ENCODE measurements at places on chromosomes 6 and 20.

- DNase-seq: no peak
Measured at GRCh38 chr20:36544134-36545018, 3.1 kb downstream of the MYL9 start.

DNA sequence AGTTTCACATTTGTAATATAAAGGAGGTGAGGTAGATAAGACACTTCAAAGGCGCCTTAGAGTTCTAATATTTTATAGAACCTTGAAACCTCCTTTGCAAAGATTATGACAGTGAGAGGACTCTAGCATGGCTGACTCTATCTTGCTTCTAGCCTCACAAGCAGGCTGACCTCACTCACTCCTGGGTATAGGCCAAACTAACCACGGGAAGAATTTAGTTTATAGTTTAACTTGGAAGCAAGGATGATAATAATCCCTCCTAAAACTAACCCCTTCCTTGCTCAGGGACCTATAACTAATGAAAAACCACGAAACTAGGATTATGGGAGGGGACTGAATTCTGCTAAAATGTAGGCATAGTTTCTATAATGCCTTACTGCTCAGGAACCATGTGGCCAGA, 84.3 kb downstream of the FILIP1 start:
- DNase-seq: no peak

DNA sequence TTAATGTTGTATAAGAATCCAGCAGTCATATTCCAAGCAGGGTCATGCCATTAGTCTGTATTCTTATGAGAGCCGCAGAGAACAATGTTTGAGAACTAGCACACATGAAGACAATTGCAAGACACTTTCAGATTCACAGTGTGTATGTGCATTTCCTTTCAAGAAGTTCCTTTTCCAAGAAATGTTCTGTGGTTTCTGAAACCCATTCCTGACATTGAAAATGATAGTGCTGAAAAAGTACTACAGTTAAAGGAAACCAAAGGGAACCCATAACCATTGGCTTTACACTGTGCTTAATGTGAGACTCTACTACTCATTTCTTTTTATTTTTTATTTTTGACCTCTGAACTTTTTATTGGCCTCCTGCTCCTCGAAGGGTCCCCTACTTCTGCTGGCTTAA, 4.2 kb upstream of the CALHM6 start:
- no peak for DNase-seq

DNA sequence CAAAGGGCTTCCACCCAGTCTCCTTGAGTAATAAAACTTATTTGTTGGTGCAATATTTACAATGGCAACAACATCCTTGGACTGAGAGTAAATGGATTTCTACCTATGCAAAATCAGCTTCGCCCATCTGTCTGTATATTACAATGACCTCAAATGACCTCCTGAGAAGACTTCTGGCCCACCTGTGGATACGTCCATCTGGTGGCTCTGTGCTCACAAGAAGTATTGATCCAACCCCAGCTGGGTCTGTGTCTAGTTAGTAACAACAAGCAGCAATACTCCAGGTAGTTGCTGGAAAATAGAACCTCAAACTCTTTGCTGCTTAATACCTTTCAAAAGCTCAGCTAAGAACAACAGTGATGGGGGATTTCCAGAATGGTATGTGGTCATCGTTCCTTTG, 34.7 kb upstream of the GSTA4 start:
- no peak for DNase-seq

DNA sequence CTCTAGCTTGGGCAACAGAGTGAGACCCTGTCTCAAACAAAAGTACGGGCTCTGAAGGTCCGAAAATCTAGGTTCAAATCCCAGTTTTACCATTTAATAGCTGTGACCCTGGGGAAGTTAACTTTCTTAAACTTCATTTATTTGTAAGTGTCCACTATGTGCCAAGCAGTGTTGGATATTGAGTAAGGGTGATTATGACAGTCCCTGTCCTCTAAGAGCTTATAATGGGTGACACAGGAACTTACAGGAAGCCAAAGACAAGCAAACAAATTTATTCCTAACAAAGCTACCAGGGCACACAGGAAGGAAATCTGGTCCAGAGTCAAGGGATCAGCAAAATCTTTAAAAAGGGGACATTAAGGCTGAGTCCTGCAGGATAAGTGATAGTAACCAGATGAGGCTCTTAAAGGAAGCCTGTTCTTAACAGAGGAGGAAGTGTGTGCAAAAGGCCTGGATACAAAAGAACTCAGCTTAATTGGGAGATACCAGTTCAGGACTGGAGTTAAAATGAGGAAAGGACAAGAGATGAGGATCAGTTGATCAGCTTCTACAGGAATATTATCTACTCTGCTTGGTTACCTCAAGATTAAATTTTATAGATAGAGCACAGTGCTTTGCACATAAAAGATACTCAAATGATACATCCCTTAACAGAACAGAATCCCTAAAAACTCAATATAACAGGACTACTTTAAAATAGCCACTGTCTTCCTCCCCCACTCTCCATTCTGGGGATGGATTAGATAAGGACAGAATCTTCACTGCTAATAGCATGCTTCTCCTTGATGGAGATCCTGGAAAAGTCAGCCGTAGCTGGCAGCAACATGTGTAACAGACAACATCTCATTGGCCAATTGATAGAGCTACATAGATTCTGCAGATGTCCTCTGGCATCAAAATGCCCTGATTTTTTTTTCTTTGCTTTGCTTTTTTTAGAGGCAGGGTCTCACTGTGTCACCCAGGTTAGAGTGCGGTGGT, 6.1 kb downstream of the SNX3 start:
- no peak for DNase-seq

GRCh38 chr20:64006490-64006889, 25.6 kb downstream of the PRPF6 start:
- no peak for DNase-seq

DNA sequence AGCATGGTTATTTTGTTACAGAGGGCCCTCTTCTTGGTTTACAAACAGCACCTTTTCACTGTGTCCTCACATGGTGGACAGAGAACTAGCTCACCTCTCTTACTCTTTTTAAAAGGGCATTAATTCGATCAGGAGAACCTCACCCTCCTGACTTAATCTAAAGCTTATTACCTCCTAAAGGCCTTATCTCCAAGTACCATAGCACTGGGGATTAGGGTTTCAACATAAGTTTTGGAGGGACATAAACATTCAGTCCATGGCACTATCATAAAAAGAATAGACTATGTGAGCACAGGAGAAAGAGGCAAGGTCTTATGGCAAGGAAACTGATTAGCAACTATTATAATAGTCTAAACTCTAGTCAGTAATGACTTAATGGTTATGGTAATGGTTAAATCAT, 736.2 kb upstream of the ADGRB3 start:
- no peak for DNase-seq

DNA sequence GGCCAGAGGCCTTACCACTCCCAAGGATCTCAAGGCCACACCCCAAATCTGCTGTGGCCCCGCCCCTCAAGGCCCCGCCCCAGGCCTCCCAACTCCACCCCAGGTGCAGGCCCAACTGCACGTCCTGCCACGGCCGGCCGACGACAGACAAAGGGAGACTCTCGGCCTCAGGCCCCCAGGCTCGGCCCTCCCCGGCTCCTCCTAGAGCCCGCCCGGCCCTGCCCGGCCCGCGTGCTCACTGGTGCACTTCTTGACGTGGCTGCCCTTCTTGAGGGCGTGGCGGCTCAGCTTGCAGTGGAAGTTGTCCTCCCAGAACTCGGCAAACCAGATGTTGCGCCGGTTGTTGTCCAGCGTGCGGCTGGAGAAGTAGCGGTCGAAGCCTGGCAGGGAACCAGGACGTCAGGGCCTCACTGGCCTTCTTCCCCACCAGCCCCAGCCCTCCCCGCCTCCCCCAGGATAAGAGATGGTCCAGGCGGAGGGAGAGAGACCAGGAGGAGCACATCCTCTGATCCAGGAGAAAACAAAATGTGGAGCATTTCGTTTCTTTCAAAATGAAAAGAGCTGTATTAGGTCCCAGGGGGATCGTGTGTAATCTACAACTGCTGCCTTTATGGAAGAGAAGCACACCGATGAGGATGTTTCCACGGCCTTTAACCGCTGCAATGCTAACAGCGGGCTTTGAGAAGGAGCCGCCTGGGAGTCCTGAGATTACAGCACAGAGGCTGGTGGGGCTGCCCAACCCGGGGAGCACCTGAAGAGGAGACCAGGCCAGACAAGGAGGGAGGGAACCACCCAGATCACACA, 89.4 kb downstream of the GRM4 start:
- no peak for DNase-seq

DNA sequence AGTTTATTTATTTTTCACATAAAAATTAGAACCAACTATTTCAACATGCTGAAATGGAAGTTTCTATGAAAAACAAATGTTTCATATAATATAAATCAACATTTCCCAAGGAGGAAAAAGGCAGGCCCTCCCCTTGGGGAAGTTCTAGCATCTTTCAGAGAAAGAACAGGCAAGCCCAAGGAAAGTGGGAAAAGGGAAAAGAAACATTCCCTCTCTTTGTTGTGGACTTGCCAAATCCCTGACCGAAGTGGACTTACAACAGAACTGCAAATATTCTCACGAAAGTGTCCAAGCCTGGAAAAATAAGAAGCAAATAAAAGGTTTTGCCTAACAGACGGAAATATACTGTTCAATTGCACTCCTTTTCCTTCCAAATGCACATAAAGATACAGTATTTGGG, 214.4 kb downstream of the ATXN1 start:
- DNase-seq: no peak

- DNase-seq: no peak
Measured at GRCh38 chr6:105429676-105430075, 26.8 kb upstream of the PREP start.

- no peak for DNase-seq
Measured at GRCh38 chr6:67003844-67004243, 1296.8 kb upstream of the EYS start.

DNA sequence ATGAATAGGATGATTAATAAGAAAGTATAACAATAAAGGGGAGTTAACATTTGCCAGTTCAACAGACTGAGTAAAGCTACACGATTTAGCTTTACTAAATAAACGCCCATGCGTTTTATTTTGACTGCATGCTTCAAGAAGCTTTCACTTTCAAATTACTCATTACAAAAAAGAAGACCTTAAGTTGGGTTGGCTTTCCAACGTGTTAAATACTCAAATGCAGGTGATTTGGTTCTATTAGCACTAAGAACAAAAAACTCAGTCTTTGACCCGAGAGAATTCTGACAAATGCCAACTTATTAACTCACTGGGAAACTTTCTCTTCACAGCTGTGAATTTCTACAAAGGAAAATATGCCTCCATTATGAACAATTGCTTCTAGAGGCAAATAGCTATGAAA, 24.8 kb downstream of the RNF146 start:
- no peak for DNase-seq

GRCh38 chr6:117771403-117771802, 96.1 kb downstream of the NUS1 start:
- DNase-seq: no peak

DNA sequence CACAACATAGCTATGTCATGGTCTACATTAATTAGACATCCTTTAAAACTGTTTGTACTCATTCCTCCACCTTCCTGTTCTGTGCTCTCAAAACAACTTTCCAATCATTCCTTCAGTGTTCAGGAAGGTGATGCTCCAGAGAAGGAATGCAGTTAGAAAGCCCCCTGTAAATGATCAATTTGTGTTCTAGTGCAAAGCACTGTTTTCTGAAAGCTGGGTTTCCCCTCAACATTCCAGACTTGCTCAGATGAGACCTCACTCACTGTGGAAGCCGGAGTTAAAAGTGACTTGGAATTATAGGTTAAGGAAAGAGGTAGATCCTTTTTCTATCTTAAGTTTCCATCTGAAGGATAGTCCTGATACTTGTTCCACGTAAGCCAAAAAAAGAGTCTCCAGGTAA, 95.9 kb downstream of the BMP2 start:
- no peak for DNase-seq

GRCh38 chr6:3152689-3153088, 4.7 kb downstream of the TUBB2A start:
- DNase-seq: no peak

DNA sequence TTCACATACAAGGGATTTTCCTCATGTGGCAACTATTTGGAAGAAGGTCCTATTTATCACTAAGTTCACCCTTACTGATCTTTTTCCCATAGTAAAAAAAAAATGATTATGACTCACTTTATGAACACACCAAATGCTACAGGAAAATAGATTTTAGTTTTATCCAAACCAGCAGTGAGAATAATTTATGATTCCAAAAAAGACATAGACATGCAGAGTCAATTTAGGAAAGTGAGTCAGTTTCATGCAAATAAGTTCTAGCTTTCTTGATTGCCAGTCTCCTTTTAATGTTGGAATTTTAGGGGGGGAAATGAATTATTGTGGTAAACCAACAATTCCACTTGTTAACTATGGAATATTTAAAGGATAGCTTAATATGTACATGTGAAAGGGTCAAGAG, 64.0 kb upstream of the RNF146 start:
- no peak for DNase-seq

GRCh38 chr20:1038205-1038604, 36.1 kb upstream of the RSPO4 start:
- no peak for DNase-seq

- no peak for DNase-seq
Measured at GRCh38 chr6:106220485-106220884, 105.1 kb downstream of the ATG5 start.

- no peak for DNase-seq
Measured at GRCh38 chr6:166542580-166542912, 43.9 kb downstream of the RAMACL start.

- no peak for DNase-seq
Measured at GRCh38 chr6:30029588-30029987, 31.5 kb upstream of the POLR1H start.

DNA sequence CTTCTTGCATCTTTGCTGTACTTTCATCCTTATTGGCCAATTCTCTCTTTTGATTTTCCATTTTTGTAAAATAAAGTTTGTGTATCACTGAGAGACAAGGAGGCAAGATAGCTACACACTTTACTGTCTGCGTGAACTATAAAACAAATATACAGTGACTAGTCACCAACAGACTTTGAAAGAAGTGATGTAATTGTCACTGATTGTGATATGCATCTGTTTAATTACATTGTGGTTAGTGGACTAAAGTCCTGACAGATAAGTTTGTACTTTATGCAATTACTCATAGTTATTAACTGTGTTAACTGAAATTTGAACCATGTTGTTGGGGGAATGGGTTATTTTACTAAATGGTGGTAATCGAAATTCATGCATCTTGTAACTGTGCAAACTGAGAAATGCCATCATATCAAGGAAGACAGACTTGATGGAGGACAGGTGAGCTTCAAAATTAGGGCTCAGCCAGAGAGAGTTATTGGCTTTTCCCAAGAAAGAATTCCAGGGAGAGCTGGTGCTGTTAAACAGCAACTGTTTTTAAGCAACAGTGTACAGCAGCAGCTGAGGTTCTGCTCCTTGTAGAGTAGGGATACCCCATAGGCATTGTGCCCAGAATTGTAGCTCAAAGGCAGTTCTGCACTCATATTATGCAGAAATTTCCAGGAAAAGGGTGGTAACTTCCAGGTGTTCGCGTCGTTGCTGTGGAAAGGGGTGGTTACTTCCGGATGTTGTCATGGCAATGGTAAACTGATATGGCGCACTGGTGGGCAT, 62.9 kb downstream of the EFHC1 start:
- no peak for DNase-seq

GRCh38 chr20:38255393-38255792, 5.1 kb downstream of the KIAA1755 start:
- no peak for DNase-seq

GRCh38 chr6:144898741-144899140, 613.6 kb downstream of the UTRN start:
- DNase-seq: no peak
